CD8-positive, alpha-beta memory T cell (primary cell): ENCODE measurements at places on chromosomes 2 and 18. TPM values are rescaled to one million over a fixed set of nuclear protein-coding genes. Genes with fewer than 3 reads are reported as not detected.

DNA sequence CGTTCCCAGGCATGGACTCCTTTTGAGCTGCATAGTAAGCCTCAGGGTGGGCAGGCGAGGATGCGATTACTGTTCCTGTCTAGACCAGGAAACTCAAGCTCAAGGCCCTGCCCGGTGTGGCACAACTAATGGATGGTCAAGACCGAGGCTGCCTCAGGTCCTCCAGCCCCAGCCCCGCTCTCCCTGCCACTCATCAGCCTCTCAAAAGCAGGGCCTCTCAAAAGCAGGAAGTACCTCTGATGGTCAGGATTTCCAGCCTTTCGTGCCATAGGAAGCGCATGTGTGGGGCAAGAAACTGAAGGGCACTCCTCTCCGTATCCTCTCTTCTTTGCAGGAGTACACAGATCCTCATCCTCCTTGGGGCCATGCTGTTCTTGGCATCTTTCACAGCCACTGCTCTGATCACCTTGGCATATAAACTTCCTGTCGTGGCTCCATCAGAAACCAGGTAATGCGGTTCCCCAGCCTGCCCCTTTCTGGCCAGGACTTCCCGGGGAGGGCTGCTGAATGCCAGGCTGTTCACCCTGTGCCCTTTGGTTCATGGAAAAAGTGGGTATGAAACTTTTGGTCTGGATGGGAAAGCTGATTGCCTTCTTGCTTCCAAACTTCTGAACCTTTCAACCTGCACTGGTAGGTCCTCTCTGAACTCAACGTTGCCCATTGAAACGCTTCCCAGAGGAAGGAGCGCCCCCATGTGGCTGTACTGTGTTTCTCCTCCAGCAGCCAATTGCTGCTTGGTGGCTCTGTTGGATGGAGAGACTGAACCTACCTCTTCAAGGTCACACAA is 82.8 kb upstream of the SEC11C start:
- no peaks in the 10 kb centered on the region for H3K4me1 ChIP-seq
- H3K27ac ChIP-seq = no peak overlapping the region
- H3K4me3 ChIP-seq = no peak overlapping the region
- DNase-seq = peak; percentile 4

DNA sequence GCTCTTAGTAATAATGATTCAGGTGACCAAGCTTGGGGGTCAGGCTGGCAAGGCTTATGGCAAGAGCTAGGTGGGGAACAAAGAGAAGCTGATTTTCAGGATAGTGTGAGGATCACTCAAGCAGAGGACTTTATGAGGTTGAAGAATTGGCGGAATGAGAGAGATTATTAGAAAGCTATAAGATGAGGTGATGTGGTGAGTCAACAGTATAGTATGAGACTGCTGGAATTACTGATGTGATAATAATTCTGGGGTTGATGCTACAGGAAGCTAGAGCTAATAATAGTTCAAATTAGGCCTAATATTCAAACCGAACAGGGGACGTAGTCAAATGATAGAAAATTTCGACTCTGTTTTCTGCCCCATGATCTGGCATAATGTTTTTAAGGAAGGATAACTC is 2115.3 kb upstream of the PIK3C3 start:
- H3K27ac ChIP-seq = no peak overlapping the region
- H3K27me3 ChIP-seq = no peaks in the 10 kb centered on the region
- no peaks in the 10 kb centered on the region for H3K4me1 ChIP-seq
- H3K36me3 ChIP-seq = no peaks in the 10 kb centered on the region
- H3K4me3 ChIP-seq = no peak overlapping the region

DNA sequence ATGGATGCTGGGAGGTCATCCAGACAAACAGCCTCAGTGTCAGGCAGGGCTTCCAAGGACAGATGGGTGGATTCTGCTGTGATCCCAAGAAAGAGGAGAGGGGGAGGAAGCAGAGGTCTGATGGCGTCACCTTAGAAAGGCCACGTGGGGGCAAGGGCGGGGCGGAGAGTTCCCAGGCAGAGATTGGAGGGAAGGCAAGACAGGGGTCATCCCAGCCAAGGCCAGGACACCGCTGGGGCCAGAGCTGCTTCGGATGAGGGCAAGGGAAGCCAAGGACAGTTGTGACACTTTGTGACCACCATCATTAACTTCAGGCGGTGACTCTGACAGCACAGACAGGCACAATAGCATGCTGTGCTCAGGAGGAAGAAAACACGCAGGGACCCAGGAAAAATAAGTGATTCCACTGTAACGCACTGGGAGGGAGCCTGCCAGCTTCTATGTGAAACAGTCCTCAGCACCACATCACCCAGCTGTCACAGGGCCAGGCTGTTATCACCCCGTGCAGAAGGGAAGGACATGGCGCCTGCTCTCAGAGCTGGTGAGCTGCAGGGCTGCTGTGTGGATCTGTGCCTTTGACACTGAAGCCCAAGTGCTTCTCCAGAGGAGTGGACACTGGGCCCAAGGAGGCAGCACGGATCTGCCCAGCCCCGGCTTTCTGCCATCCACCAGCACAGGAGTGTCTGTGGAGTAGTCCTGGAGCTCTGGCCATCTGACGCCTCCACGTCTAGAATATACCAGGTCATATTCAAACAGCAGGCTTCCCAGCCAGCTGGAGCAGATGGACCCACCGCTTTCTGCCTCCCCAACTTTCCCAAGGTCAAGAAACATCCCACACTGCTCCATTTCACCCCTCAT is 204.1 kb downstream of the NDUFA10 start:
- H3K27me3 ChIP-seq = no peaks in the 10 kb centered on the region
- no peak overlapping the region for H3K4me3 ChIP-seq
- H3K36me3 ChIP-seq = no peaks in the 10 kb centered on the region
- no peak for DNase-seq

DNA sequence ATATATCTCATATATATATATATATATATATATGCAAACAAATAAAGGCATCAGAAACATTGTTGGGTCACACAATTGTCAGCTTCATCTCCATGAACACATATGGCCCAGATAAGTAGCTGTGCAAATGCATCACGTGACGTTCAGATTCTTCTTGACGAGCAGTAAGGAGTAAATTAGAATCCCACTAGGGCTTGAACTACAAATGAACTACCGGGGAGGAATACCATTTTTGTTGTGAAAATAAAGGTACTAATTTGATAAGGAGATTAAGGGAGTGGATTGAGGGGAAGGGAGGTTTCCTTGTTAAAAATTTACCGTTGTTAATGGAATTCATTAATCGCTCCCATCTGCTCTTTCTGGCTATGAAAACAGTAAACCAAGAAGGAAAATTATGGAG is 186.5 kb upstream of the COPS8 start:
- no peaks in the 10 kb centered on the region for H3K36me3 ChIP-seq
- DNase-seq = no peak
- no peaks in the 10 kb centered on the region for H3K4me1 ChIP-seq
- H3K27me3 ChIP-seq = no peaks in the 10 kb centered on the region

DNA sequence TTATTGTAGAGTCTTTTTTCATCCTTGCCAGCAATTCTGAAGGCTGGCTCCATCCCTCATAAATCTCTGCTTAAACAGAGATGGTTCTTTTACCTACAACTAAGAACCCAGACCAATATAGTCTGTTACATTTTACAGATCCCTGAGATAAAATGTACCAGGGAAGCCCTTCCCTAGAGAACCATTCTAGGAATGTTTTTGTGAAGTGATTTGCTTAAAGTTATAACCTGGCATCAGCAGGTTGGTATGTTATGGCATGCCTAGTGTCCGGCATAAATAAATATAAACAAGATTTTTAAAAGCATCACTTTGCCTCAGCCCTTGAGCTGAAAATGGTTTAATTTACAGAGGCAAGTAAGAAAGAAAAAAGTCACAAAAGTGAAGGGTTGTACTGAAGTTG is 18.5 kb upstream of the NPAS2 start:
- H3K27me3 ChIP-seq = no peaks in the 10 kb centered on the region
- DNase-seq = no peak
- H3K36me3 ChIP-seq = no peaks in the 10 kb centered on the region
- no peaks in the 10 kb centered on the region for H3K4me1 ChIP-seq
- H3K4me3 ChIP-seq = no peak overlapping the region

GRCh38 chr18:36493349-36494159 is 196.0 kb downstream of the FHOD3 start:
- no peaks in the 10 kb centered on the region for H3K27me3 ChIP-seq
- DNase-seq = no peak
- H3K4me1 ChIP-seq = no peaks in the 10 kb centered on the region
- H3K36me3 ChIP-seq = no peaks in the 10 kb centered on the region
- H3K27ac ChIP-seq = no peak overlapping the region
- H3K4me3 ChIP-seq = no peak overlapping the region

GRCh38 chr18:48979944-48980890 is 29.5 kb upstream of the SMAD7 start:
- no peaks in the 10 kb centered on the region for H3K36me3 ChIP-seq
- DNase-seq = no peak
- H3K27me3 ChIP-seq = no peaks in the 10 kb centered on the region
- H3K4me1 ChIP-seq = peaks cover 9% of the 10 kb centered on the region

DNA sequence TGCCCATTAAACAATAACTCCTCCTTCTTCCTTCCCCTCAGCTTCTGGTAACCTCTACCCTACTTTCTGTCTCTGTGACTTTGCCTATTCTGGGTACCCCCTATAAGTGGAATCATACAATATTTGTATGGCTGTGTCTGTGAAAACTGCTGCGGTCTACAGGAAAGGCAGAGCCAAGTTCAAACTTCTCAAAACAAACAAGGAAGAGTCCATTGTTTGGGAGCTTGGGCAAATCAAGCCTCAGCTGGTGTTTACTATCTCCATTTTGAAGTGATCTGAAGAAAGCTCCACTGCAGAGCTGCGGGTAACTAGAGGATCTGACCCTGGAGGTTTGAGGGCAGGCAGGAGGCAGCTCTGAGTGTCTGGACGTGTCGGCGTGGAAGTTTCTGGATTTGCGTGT is 48.6 kb upstream of the DAPL1 start:
- peaks cover 7% of the 10 kb centered on the region for H3K27me3 ChIP-seq
- H3K36me3 ChIP-seq = no peaks in the 10 kb centered on the region
- no peak overlapping the region for H3K27ac ChIP-seq
- no peak overlapping the region for H3K4me3 ChIP-seq
- DNase-seq = no peak

- H3K27me3 ChIP-seq = no peaks in the 10 kb centered on the region
- H3K27ac ChIP-seq = no peak overlapping the region
- H3K4me1 ChIP-seq = no peaks in the 10 kb centered on the region
- H3K36me3 ChIP-seq = no peaks in the 10 kb centered on the region
- no peak overlapping the region for H3K4me3 ChIP-seq
Measured at GRCh38 chr2:51667679-51668078, 635.7 kb upstream of the NRXN1 start.

DNA sequence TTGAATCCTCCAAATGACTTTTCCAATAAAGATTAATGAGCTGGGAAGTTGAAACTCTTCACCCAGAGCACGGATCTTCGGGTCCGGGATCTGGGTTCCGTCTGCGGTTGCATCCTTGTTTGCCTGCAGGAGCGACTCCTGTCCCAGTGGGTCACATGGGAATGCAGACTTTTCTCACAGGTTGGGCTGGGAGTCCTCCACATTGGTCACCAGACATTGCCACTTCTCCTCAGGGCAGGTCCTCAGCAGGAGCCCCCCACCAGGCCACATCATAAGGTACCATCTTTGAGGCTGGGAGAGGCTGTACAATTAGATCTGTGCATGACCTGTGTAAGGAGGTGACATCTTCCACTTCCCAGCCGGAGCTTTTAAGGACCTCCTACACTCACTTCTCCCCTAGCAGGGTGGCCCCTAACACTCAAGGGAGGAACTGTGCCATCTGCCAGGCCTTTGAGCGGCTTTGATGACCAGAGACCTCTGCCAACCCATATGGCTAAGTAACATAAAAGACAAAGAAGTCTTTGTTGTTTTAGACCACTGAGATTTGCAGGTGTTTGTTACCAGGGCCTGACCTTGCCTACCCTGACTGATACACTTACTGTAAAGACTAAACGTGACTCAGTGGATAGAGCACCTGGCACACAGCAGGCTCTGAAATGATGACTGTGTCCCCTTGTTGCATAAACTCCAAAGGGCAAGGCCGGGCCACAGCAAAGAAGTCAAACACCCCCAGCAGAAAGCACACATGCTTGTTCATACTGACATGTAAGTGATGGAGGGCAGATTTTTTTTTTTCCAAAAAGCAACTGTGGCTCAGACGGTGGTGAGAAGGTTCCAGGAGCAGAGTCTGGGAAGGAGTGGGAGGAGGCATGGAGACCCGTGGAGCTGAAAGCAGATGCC is 7.9 kb upstream of the TEX51 start:
- H3K27ac ChIP-seq = no peak overlapping the region
- H3K4me3 ChIP-seq = no peak overlapping the region
- H3K4me1 ChIP-seq = no peaks in the 10 kb centered on the region

- no peaks in the 10 kb centered on the region for H3K27me3 ChIP-seq
- no peak overlapping the region for H3K27ac ChIP-seq
- no peak for DNase-seq
- no peaks in the 10 kb centered on the region for H3K4me1 ChIP-seq
- H3K36me3 ChIP-seq = no peaks in the 10 kb centered on the region
Measured at GRCh38 chr18:58009166-58009565, 34.9 kb upstream of the NEDD4L start.

GRCh38 chr2:164560902-164561301 is 60.4 kb downstream of the GRB14 start:
- no peaks in the 10 kb centered on the region for H3K36me3 ChIP-seq
- H3K4me3 ChIP-seq = no peak overlapping the region
- no peaks in the 10 kb centered on the region for H3K4me1 ChIP-seq
- no peak for DNase-seq
- H3K27ac ChIP-seq = no peak overlapping the region

GRCh38 chr2:221973902-221974301 is 324.9 kb downstream of the PAX3 start:
- no peaks in the 10 kb centered on the region for H3K36me3 ChIP-seq
- DNase-seq = no peak
- H3K27ac ChIP-seq = no peak overlapping the region
- no peaks in the 10 kb centered on the region for H3K4me1 ChIP-seq
- no peak overlapping the region for H3K4me3 ChIP-seq

DNA sequence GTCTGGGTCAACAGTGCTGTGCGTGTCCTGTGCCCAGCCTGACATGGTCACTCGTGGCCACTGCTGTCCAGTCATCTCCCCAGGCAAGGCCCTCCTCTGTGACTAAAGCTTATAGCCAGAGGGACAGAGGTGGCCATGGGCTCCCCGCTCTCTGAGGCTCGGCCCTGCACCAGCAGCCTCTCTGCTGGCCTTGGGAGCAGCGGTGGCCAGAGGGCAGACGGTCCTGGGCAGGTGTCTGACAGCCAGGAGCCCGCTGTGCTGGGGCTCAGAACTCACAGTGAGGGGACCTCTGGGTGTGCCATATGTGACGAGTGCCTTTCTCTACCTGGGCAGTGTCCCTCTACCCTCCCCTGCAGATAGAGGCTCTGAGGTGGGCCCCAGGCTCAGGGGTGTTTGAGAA is 98.7 kb downstream of the FAM210A start:
- H3K27me3 ChIP-seq = no peaks in the 10 kb centered on the region
- no peaks in the 10 kb centered on the region for H3K36me3 ChIP-seq
- no peak for DNase-seq
- no peak overlapping the region for H3K27ac ChIP-seq

Gene ZNF396
- 1.7 TPM for total RNA-seq

Gene STEAP3
- 0.11 TPM for total RNA-seq

Gene CCT7
- total RNA-seq = 750 TPM

Gene DUSP19
- total RNA-seq = 3.5 TPM

Gene OSR1
- total RNA-seq = not detected

Gene ALPG
- not detected for total RNA-seq

Gene CFC1
- not detected for total RNA-seq

Gene FAM110C
- total RNA-seq = 0.44 TPM
